NCI-H460 (cell line): ENCODE measurements at places on chromosomes 6 and 20. TPM values are rescaled to one million over a fixed set of nuclear protein-coding genes. Genes with fewer than 3 reads are reported as not detected.

Gene BPIFA1
- not detected in 2 replicates for total RNA-seq

Gene KCNK16
- total RNA-seq: not detected in 2 replicates

Gene AIF1
- total RNA-seq: not detected in 2 replicates

Gene TNNC2
- total RNA-seq: 0.15 TPM in 1 of 2 replicates, not detected in the other

DNA sequence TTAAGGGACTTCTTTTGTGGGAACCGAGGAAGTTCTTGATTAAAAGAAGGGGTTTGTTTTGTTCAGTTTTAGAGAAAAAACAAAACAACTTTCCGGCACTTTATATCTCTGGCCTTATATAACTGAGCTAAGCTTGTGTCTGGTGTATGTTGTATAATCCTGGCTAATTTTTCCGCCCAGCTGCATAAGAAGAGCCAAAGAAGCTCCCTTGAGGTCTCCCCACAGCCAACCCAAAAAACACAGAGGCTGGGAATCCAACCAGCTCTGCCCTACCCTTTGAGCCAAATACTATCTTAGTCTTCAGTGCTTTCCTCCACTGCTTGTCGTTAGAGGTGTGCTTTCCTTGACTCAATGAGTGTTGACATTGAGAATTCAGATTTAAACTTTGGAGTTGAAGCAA is 45.5 kb upstream of the RNF146 start:
- DNase-seq: no peak

GRCh38 chr20:62357187-62357667 is 9.9 kb downstream of the LAMA5 start:
- no peak for DNase-seq

DNA sequence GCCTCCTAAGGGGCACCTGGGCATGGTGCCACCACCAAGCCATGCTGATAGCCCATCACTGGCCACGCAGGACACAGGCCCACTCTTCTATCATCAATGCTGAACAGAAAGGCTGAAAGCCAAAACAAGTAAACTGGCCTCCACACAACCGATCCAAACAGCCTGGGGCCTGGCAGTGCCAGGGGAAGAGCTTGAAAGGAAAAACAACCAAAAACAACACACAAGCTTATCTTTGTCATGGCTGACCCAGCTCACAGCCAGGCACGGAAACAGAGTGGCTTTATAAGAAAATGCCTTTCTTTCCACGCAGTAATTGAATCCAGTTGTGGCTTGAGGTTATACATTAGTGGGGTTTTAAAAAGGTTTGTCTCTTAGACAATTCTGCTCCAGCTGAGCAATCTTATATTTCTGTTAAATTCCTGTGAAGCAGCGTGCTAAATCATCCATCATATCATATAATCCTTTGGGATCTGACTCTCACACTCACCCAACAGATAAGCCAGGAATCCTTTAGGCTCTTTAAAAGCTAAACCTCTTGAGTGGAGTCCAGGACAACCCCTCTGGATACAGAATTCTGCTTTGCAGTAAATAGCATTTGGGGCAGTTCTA is 65.4 kb upstream of the SLC22A16 start:
- no peak for DNase-seq

DNA sequence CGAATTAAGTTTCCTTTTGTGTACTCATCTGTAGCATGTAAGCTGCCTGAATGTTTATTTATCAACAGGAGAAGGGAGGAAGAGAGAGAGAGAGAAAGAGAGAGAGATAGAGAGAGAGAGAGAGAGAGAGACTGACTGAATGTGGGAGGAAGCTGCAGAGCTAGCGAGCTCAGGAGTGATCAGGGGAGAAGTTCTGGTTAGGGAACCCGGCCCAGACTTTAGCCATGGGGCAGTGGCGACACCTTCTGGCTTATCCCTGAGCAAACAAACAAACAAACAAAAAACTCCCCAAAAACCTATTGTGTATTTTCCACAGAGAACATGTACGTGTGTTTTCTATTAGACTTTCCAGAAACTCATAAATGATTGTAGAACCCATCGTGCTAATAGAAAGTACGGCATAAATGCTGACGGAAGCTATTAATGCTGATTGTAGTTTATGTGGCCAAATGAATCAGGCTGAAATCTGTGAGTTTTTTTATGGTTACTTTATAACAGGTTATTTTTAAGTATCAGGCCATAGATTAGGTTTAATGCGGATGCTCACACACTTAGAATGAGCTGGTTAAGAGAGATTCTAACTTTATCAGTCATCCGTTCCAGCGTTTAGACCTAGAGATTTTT is 92.8 kb downstream of the CLIC5 start:
- peak; percentile 23 for DNase-seq

- DNase-seq: no peak
Observed at GRCh38 chr6:4611429-4612129, 164.6 kb upstream of the CDYL start.

DNA sequence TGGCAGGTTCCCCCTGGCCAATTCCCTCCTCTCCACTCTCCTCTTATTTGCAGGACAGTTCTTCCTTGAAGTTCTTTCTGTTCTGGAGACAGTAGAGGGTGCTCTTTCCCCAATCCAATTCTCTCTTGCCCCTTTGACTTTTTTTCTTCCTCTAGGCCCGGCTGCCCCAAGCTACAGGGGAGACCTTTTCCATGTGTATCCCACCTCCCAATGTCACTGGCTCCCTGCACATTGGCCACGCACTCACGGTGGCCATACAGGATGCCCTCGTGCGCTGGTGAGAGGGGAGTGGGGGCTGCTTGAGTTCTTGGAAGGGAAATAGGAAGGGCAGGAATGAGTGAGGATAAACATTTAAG is 1.5 kb downstream of the VARS2 start:
- peak; percentile 66 for DNase-seq

- DNase-seq: no peak
Observed at GRCh38 chr6:25280344-25281074, 1.3 kb downstream of the CARMIL1 start.

DNA sequence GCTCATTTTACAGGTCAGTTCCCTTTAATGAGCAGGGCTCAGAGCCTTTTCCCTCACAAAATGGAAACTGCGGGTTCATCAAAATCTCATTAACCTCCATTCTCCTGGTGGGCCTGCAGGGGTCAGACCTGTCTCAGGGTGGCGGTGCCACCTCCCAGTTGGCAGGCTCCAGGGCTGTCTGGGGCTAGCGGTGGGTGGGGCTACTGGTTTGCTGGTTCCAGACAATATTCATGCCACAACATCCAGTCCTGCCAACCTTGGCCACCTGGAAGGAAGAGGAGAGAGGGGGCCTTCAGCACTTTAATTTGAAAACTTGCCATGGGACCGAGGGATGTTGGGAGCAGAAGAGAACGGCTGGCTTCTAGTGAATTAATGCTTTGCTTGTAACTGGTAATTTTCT is 41.9 kb upstream of the CTNNBL1 start:
- peak; percentile 29 for DNase-seq

DNA sequence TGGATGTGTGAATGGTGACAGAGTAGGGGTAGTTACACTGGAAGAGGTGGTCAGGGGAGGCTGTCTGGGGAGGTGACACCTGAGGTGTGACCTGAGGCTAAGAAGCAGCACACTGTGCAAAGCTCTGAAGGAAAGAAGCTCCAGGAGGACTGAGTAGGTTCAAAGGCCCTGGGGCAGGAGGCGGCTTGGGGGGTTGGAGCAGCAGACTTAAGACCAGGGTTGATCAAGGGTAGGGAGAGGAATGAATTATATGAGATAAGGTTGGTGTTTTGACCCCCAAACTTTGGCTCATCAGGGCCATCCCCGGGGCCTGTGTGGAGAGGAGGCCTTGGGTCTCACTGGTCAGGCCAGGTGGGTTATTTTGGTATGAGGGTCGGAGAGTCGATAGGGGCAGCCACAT is 166.1 kb downstream of the GRM4 start:
- DNase-seq: no peak

DNA sequence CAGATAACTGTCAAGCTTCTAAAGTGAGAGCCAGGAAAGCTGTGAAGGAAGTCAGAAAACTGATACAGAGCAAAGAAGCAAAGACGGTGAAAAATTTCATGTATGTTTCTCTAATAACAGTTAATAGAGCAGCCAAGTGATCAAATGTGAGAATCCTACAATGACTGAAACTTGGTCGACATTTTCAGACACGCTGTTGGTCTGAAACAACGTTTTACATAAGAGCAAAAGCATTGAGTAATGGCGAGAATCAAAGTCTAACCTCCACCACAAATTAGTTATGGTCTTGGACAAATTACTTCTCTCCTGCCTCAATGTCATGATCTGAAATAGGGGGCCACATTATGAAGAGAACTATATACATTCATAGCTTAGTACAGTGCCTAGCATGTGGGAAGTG is 3.3 kb downstream of the MKKS start:
- DNase-seq: no peak
